CD4-positive, alpha-beta T cell treated with Interleukin-15 for 4 hours (primary cell): ENCODE measurements at places on chromosomes 11 and 22.
A peak's percentile ranks its signal among the peaks of the same experiment; 100 is the strongest.

GRCh38 chr22:38030311-38031133, 26.7 kb upstream of the PICK1 start:
- DNase-seq = no peak

DNA sequence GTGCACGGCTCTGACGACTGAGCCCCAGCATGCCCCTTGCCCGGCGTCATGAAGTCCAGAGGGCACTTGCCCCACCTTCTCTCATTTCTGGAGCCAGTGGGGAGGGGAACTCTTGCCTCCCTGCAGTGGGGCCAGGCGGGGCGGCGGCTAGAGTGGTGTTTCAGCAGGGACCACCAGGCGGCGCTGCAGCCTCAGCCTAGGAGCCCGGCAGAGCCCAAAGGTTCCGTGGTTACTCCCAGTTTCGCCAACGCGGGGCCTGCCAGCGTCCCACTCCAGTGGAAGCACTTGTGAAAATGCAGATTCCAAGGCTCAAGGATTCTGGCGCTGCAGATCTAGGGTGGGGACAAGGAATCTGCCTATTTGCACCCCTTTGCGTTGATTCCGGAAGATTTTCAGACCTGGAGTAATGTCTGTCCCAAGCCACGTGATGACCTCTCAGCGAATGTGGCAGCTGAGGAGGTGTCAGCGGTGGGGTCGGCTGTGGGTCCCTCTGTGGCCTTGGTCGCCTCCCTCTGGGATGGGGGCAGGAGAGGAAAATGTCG, 55.7 kb downstream of the CD82 start:
- DNase-seq = peak; percentile 56

- DNase-seq = peak; percentile 71
These were observed 4.6 kb downstream of the MYH9 start for GRCh38 chr22:36383110-36383581.

- no peak for DNase-seq
These were observed 8.0 kb downstream of the MYO7A start for GRCh38 chr11:77136074-77136473.

DNA sequence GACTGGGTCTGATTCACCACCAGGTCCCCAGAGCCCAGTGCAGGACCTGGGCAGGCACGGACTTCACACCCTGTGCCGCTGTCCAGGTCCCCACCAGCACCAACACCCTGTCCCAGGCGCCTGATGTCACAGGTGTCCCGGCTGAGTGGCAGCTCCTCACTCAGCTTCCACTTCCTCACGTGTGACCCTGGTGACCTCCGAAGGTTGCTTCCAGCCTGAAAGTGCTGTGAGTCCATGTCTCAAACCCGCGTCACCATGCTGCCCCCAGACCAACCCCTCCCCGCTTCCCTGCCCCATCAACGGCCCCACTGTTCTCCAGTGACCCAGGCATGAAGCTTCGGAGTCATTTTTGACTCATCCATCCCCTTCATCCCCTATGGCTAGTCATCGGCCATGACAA, 25.7 kb upstream of the PICK1 start:
- DNase-seq = no peak

- DNase-seq = peak; percentile 89
These were observed at the start of gene PPM1F for GRCh38 chr22:21952586-21953571. Gene PPM1F (minus strand): TSS chr22:21952848. CDS start chr22:21946048, 6,800 bp downstream.

- DNase-seq = no peak
These were observed 46.6 kb downstream of the CHRDL2 start for GRCh38 chr11:74684661-74685060.

DNA sequence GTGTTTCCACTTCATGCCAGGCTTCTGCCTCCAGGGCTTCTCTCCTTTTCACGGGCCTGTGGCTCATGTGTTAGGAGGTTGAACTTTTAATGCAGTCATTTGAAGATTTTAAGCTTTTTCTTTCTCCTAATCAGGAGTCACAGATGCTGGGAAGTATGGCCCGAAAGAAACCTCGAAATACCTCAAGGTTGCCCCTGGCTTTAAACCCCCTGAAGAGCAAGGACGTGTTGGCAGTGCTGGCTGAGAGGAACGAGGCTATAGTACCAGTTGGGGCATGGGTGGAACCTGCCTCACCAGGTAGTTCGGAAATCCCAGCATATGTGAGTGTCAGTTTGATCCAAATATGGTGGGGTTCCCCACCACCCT, 571 bp downstream of the CCDC15 start:
- DNase-seq = no peak

- DNase-seq = no peak
These were observed 5.6 kb downstream of the PLAAT2 start for GRCh38 chr11:63557570-63557969.

DNA sequence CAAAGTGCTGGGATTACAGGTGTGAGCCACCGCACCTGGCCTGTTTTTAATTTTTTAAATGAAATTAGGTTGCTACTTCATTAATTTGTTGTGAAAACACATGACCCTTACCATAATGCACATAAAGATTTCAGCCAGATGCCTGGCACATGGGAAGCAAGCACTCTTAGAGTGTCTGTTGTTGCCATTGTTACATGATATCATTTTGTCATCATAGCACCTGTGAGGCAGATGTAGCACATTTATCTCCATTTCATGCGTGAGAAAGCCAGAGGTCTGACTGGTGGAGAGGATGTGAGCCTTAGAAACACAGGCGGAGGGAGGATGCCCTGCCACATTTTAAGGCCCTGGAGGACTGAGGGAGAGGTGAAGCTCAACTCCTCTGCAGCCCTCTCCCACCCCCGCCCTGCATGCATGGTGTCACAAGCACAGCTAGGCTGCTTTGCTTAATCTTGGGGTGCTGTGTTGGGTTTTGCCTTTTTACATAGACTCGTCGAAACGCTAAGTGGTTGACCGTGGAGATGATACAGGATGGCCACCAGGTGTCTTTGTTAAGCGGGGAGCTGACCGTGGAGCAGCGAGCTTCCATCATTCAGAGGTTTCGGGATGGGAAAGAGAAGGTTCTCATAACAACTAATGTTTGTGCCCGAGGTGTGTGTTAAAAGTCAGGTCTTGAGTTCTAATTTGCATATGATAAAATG, 14.0 kb downstream of the DDX25 start:
- DNase-seq = no peak

- no peak for DNase-seq
These were observed 107.8 kb upstream of the C11orf58 start for GRCh38 chr11:16630651-16631050.

- no peak for DNase-seq
These were observed 6.5 kb downstream of the ANKRD42 start for GRCh38 chr11:83200035-83200434.

DNA sequence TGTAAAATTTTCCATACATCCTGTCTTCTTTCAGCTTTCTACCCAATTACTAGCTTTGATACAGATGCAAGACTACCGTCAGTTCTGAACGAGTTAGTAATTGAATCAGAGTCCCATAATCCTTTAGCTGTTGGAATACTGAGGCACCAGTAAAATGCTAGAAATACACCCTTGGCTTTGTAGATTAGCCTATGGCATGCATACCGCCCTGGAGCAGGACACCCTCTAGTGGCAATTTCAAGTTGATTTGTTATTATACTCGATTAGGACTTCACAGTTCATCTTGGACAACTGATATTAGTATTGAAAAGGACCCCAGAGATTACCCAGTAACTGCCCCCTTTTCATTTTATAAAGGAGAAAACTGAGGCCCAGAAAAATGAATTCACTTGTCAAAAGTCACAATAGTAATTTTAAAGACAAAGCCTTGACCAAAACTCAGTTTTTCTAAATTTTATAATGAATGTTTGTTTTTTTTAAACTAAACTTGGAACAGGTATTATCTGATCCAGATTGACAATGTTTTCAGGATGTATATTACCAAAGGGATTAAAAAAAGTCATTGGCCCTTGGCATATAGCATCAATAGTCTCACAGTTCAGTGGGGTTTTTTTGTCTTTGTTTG, 72.6 kb downstream of the HIPK3 start:
- peak; percentile 60 for DNase-seq

- DNase-seq = no peak
These were observed 1.3 kb downstream of the MACROD1 start for GRCh38 chr11:64164392-64165312.

GRCh38 chr11:12547953-12548650, 126.1 kb upstream of the TEAD1 start:
- DNase-seq = no peak

GRCh38 chr11:31987118-31988005, 103.5 kb upstream of the RCN1 start:
- no peak for DNase-seq

GRCh38 chr22:35641494-35642120, 6.6 kb upstream of the APOL6 start:
- DNase-seq = no peak

- DNase-seq = no peak
These were observed 5.8 kb upstream of the OR5B2 start for GRCh38 chr11:58433638-58434203.

DNA sequence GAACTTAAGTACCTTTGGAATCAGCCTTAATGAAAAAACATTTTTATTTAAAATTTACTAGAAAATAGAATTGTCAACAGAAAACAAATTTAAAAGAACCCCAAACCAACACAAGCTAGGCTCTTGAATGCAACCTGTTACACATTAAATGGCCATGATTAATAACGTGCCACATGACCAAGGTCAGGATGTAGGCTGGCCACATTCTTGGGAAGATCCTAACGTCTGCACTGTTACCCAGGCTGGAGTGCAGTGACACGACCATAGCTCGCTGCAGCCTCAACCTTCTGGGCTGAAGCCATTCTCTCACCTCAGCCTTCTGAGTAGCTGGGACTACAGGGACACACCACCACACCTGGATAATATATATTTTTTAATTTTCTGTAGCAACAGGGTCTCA, 126.4 kb upstream of the APOA1 start:
- no peak for DNase-seq

DNA sequence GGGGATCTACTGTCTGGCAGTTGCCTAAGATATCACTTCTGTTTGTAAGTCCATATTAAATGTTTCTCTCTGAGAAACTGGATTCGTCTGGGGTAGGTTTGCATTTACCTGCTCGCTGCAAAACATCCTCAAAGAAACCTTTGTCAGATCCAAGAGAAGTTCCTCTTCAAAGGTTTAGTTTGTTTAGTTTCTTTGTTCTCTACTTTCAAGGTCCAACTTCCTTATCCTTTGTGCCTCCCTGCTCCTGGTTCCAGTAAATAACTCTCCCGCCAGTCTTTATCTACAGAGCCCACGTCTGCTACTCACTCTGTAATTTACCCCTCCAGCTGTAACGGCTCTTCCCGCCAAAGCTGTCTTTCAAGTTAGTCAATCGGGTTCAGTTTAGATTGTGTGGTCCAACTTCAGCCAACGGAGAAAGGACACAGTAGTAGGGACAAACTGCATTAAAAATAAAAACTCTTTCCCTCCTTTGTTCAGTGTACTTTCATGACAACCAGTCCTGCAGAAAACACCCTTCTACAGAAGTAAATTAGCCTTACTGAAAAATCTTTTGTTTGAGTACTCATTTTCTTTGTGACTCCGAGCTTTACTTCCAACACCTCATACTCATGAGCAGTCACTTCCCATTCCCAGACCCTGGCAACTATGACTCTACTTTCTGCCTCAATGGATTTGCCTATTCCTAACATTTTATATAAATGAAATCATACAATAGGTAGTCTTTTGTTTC, 41.0 kb downstream of the TMPRSS5 start:
- no peak for DNase-seq

DNA sequence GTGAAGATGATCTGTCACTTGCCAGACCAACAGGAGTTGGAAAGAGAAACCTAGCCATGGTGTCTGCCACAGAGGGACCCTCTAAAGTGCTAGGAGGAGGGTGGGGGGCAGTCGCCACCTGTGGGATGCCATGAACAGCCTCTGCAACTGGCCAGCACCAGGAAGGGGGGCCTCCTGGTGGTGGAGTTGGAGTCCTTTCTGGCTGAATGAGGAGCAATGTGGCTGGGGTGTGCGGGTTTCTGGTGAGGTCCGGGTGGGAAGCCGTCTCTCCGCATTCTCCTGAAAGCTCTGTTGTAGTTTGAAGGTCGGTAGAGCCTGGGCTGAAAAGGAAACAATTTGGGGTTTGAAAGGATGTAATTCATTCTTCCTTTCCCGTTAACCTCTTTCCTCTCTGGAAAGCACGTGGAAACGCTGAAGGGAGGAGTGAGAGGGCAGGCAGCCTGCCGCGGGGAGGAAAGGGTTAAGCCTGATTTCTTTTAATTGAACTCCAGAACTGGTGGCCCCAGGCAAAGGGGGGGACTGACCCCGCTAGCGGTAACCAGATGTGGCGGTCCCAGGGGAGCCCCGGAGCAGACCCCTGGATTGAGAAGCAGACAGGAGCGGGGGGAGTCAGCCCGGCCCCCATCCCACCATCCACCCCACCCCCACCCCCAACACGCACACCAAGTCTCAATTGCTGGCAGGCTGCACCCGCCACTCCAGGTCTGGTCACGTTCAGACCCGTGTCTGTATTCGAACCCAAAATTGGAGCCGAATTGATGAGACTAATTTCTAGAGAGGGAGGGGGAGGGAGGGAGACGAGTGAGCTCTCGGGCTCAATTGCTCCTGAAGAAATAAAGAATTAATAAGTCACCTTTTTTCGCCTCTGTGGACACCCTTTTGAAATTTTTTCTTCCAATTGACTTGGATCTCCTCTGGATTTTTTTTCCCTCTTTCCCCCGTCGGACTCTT, 1.8 kb upstream of the FLI1 start:
- DNase-seq = no peak

- peak; percentile 21 for DNase-seq
These were observed 46.1 kb downstream of the RRAS2 start for GRCh38 chr11:14312736-14313438.

GRCh38 chr11:33135768-33136443, 25.4 kb downstream of the CSTF3 start:
- no peak for DNase-seq

DNA sequence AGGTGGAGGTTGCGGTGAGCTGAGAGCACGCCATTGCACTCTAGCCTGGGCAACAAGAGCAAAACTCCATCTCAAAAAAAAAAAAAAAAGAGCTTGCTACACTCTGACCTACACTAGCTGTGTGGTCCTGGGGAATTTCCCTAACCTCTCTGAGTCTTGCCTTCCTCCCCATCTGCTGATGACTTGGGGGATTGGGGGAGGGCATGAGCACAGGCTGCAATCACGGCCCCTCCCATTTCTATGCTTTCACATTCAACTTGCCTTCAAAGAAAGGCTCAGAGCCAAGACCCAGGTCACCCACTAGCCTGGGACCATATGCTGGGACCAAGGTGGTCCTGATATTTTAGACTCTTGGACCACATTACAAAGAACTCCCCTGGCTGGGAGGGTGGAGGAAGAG, 39.8 kb upstream of the TEF start:
- no peak for DNase-seq

- DNase-seq = no peak
These were observed 21.1 kb downstream of the UBASH3B start for GRCh38 chr11:122676638-122677037.

DNA sequence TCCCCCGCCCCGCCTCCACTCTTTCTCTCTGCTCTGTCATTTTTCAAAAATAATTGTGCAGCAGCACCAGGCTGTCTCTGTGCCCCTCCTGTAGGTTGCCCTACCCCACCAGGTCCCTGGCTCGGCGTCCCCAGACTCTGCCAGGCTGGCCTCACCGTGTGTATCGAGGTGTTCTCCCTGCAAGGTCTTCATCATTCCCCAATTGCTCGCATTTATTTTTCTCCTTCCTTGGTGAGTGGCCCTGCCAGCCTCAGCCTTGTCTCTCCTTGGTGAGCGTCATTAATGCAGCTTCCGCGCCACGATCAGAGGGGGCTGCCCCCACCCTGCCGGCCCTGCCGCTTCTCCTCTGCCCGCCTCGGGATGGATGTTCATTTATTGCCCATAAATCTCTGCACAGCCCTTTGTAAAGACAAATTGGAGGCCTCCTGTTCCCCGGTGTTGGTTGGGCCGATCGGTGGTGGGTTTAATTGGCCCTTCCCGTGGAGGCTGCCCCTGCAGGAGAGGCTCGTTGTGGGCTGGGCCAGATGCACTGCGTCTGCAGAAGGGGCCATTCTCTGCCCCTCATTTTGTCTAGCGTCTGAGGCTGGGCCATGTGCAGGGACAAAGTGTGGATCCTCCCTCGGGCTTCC, 33.2 kb downstream of the RTN4R start:
- no peak for DNase-seq
